ENCODE measurements at places on chromosomes 12 and 14.

- H3K27ac ChIP-seq: peak overlapping the region; percentile 97
- peaks cover 3% of the 10 kb centered on the region for H3K27me3 ChIP-seq
Measured at GRCh38 chr12:89319122-89319521, 33.2 kb downstream of the DUSP6 start.

- no peak for DNase-seq
- H3K27ac ChIP-seq: no peak overlapping the region
- peaks cover 5% of the 10 kb centered on the region for H3K27me3 ChIP-seq
- H3K36me3 ChIP-seq: no peaks in the 10 kb centered on the region
Measured at GRCh38 chr12:24796876-24797275, 152.0 kb downstream of the BCAT1 start.

GRCh38 chr12:29187756-29188155 is 38.7 kb downstream of the FAR2 start:
- peaks cover 3% of the 10 kb centered on the region for H3K27me3 ChIP-seq
- no peak for DNase-seq
- H3K27ac ChIP-seq: no peak overlapping the region

GRCh38 chr12:128977441-128977840 is 124.2 kb downstream of the GLT1D1 start:
- no peaks in the 10 kb centered on the region for H3K36me3 ChIP-seq
- H3K27me3 ChIP-seq: peaks cover 33% of the 10 kb centered on the region
- DNase-seq: no peak
- no peak overlapping the region for H3K4me3 ChIP-seq

DNA sequence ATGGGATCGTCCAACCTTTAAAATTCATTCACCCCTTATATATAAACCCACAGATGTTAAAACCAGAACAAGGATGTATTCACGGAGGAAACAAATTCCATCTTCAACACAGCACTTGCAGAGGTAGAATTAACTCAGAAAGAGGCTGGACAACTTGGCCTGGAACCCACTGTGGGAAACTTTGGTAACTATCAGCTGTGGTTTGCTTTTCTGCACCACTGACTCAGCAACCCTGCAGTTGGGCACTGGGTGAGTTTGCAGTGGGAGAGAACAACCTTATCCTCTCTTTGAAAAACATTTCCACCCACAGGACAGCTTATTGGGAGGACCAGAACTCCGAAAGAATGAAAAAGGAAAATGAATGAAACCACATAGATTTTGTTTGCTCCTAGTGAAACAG is 66.3 kb downstream of the ZNF664 start:
- H3K27ac ChIP-seq: no peak overlapping the region
- no peak for DNase-seq
- H3K4me3 ChIP-seq: no peak overlapping the region
- H3K36me3 ChIP-seq: no peaks in the 10 kb centered on the region
- peaks cover 49% of the 10 kb centered on the region for H3K4me1 ChIP-seq

DNA sequence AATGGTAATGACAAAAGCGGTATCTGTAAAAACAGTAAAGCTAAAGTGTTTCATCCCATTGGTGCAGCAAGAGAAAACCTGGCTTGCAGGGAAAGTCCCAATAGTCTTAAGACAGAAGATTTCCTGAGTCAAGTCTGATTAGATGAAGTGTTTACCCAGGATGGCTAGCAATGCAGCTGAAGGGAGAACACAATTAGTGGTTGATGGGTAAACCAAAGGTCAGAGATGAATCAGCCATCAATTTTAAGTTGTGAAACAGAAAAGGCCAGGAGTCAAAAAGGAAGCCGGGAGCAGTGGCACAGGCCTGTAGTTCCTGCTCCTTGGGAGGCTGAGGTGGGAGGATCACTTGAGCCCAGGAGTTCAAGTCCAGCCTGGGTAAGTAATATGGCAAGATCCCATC is 52.6 kb downstream of the SEC23A start:
- no peaks in the 10 kb centered on the region for H3K4me1 ChIP-seq
- peaks cover 89% of the 10 kb centered on the region for H3K36me3 ChIP-seq
- no peak for DNase-seq
- H3K27me3 ChIP-seq: no peaks in the 10 kb centered on the region
- no peak overlapping the region for H3K27ac ChIP-seq
- H3K4me3 ChIP-seq: no peak overlapping the region

- DNase-seq: peak; percentile 24
- peak overlapping the region; percentile 57 for H3K4me3 ChIP-seq
- H3K27ac ChIP-seq: peak overlapping the region; percentile 97
- peaks cover 77% of the 10 kb centered on the region for H3K4me1 ChIP-seq
- peaks cover 71% of the 10 kb centered on the region for H3K36me3 ChIP-seq
Measured at GRCh38 chr12:76866151-76866567, 12.7 kb downstream of the CSRP2 start.

DNA sequence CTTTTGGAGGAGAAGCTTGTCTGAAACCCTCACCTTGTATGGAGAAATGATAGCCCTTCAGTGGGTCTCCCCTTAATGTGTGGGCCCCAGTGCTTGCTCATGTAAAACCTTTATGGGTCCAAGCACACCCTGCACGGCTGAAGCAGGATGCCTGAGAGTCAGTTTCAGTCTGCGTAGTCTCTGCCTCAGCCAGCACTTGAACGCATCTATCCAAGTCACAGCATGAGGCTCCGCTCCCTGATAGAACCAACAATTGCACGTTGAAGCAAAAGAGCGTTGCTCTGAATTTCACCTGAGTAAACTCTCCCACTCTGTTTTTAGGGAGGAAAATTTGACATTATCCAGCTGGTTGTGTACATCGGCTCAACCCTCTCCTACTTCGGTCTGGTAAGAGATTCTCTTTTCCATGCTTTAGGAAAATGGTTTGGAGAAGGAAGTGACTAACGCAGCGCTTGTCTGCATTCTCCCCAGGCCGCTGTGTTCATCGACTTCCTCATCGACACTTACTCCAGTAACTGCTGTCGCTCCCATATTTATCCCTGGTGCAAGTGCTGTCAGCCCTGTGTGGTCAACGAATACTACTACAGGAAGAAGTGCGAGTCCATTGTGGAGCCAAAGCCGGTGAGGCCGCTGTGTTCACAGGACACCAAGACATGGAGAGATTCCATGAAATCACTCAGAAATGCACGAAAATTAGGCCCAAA is 33.0 kb upstream of the P2RX4 start:
- no peak overlapping the region for H3K27ac ChIP-seq
- DNase-seq: no peak
- H3K4me3 ChIP-seq: no peak overlapping the region

DNA sequence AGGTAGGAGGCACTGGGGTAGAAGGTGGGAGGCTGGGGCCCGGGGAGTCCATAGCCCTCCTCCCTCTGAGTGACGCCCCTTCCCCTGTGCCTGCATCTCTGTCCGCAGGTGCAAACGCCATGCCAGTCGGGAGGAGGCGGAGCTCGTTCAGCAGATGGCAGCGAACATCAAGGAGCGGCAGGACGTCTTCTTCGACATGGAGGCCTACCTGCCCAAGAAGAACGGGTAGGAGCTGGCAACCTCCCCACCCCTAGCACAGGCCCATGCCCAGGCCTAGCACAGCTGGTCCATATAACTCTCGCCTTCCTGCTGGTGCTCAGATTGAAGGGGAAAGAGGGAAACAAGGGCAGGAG is 35.6 kb downstream of the TMEM120B start:
- no peak overlapping the region for H3K4me3 ChIP-seq
- H3K27ac ChIP-seq: peak overlapping the region; percentile 77
- peaks cover 4% of the 10 kb centered on the region for H3K36me3 ChIP-seq

DNA sequence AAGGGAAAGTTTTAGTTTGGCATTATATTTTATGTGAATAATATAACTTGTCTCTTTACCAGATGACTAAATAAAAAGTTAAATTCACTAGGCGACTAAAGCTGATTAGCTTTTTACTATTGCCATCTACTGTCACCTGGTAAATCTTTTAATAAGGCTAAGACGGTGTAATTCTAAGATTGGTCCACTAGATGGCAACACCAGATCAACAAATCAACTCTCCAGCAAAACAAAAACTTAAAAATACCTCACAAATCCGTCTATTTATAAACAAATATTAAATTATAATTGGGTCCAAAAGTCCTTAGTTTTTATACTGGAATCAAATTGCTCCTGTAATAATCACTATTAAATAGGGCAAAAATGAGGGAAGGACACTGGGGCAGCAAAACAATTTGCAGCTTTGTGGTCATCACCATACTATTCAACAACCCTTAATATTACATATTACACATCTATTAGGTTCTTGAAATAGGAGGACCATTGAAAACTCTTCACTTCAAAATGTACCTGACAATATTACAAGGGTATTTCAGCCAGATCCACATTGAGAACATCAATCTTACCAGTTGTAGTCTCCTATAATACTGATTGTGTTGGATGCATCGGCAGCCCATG is 47.9 kb downstream of the GALC start:
- no peaks in the 10 kb centered on the region for H3K4me1 ChIP-seq
- no peak overlapping the region for H3K27ac ChIP-seq
- no peak overlapping the region for H3K4me3 ChIP-seq
- peaks cover 4% of the 10 kb centered on the region for H3K27me3 ChIP-seq
- no peaks in the 10 kb centered on the region for H3K36me3 ChIP-seq
- DNase-seq: no peak

GRCh38 chr12:31752450-31752849 is 23.6 kb upstream of the AMN1 start:
- peaks cover 5% of the 10 kb centered on the region for H3K4me1 ChIP-seq
- no peak overlapping the region for H3K27ac ChIP-seq
- no peak overlapping the region for H3K4me3 ChIP-seq
- no peaks in the 10 kb centered on the region for H3K27me3 ChIP-seq
- H3K36me3 ChIP-seq: peaks cover 19% of the 10 kb centered on the region

- no peak for DNase-seq
- H3K27ac ChIP-seq: no peak overlapping the region
- H3K36me3 ChIP-seq: no peaks in the 10 kb centered on the region
- peaks cover 5% of the 10 kb centered on the region for H3K27me3 ChIP-seq
- H3K4me1 ChIP-seq: no peaks in the 10 kb centered on the region
Measured at GRCh38 chr14:92466059-92466458, 47.5 kb upstream of the RIN3 start.

DNA sequence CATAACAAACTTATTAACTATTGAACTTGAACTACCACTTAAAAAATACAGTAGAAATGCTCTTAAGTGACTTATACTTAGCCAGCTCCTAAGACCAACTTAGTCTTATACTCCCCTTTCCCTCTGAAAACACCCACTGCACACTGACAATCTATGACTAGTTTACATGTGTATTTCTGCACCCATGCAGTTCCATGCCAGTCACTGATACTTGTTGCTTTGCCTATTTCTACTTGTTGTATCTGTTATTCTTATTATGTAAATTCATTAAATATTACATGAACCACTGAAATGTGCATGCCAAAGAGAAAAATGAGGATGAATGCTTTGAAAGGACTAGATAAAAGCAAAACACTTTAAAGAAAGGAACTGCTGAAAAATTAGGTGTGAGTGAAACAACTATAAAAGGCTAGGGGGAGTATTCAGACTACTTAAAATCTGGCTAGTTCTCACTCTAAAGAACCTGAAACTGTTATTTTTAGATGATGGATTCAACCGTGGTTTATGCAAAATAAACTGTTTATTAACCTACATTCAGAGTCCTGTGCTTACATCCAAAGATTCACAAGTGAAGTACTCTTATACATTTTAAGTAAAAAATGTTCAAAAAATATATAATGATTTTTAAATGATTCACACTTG is 74.7 kb downstream of the RPS6KA5 start:
- H3K4me1 ChIP-seq: no peaks in the 10 kb centered on the region
- no peaks in the 10 kb centered on the region for H3K36me3 ChIP-seq
- no peak overlapping the region for H3K27ac ChIP-seq

DNA sequence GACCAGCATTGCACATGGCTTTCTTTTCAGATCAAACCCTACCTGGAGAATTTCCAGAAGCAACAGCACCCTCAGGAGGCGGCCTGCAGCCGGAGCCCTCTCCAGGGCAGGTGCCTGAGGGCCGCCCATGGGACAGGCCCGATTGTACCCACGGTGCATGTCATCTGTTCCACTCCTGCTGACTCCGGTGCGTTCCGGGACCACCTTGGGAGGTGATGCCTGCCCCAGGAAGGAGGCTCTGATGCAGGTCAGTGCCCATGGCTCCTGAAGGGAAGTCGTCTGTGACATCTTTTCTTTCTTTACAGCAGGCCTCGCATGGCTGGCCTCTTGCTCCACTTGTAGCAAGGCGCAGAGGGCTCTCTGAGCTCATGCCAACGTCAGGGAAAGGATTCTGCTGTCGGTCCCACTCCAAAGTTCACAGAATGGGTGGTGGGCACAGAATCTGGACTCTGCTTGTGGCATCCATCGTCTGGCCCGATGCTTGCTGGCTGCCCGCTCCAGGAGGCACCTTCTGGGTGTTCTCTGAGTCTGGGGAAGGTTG is 160.7 kb upstream of the RTL1 start:
- no peak overlapping the region for H3K4me3 ChIP-seq
- no peak for DNase-seq
- H3K4me1 ChIP-seq: no peaks in the 10 kb centered on the region
- H3K36me3 ChIP-seq: no peaks in the 10 kb centered on the region
- peaks cover 46% of the 10 kb centered on the region for H3K27me3 ChIP-seq
- H3K27ac ChIP-seq: no peak overlapping the region

GRCh38 chr12:48764521-48764920 is 24.4 kb downstream of the ADCY6 start:
- no peak overlapping the region for H3K4me3 ChIP-seq
- peaks cover 5% of the 10 kb centered on the region for H3K27me3 ChIP-seq
- H3K27ac ChIP-seq: peak overlapping the region; percentile 10

DNA sequence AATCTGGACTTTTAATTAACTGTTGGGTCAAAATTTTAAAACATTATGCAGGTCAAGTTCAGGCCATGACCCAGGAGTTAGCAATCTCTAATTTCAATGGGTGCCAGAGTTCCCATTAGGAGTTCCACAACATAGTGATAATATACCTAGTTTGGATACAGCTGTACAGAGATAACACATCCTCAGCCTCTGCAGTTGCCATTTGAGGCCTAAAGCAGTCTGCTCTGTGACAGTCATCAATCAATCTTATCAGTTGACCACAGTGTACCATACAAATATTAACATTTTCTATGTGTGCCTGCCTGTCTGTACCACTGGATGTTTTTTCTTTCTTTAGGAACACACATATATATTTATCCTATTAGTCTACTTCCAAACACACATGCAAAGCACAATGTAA is 54.0 kb upstream of the BBS10 start:
- DNase-seq: no peak
- no peak overlapping the region for H3K4me3 ChIP-seq
- no peaks in the 10 kb centered on the region for H3K27me3 ChIP-seq
- peaks cover 17% of the 10 kb centered on the region for H3K36me3 ChIP-seq

GRCh38 chr14:91233936-91234790 is 10.3 kb downstream of the GPR68 start:
- H3K4me1 ChIP-seq: peaks cover 5% of the 10 kb centered on the region
- no peak for DNase-seq
- no peak overlapping the region for H3K27ac ChIP-seq
- no peak overlapping the region for H3K4me3 ChIP-seq
- H3K27me3 ChIP-seq: peaks cover 7% of the 10 kb centered on the region
- peaks cover 34% of the 10 kb centered on the region for H3K36me3 ChIP-seq

Measured in nephron progenitor cell (in vitro differentiated cells).